ENCODE measurements at places on chromosomes 2 and 18.

DNA sequence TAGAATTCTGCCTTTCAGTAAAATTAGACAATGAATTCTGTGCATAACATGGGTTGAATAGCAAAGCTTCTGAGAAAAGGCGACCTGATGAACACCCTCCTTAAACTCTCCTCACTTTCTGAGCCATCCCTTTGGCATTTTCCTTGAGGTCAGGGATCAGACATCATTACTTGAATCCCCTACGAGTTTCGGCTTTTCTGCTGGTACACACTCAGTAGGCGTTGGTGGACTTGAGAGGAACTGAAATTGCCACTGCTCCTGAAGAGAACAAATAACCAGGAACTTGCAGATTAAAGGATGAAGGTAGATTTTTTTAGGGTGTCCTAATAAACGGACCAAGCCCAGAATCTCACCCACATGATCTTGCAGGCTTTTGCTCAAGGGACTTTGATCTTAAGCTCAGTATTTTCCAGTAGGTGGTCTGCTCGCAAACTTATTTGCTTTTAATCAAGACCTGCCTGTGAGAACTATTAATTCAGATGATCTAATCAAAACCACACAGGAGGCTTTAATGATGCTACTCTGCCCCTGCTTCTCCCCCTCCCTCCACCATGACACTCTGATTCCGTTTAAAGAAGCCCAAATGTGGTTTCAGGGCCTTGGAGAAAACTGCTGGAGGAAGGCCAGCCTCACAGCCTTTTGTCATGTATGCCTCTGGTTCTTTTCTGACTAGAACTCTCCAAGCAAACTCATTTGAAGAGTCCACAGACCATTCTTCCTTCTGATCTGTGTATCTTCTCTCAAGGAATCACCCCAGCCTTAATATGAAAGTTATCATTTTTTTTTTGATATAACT lies 124.9 kb downstream of the PRKCE start:
- DNase-seq, result no peak

GRCh38 chr2:97969081-97970067 lies 26.4 kb downstream of the TMEM131 start:
- DNase-seq, result peak; percentile 68

DNA sequence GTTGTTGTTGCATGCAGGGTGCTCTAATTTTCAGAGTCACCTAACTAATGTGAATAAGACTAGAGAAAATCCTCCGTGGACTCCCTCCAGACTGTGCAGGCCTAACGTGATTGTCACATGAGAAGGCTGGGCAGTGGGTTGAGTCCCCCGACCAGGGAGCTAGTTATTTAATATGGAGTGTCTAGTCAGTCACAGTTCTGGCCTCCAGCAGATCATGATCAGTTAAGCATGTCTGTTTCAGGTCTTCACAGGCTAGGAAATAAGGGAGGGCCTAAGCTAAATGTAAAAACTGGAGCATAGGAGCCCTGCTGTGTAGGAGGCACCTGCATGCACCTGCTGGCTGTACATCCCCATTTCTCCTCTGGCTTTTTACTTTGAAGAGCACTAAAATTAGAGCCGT lies 86.8 kb downstream of the PRPF40A start:
- DNase-seq, result no peak

GRCh38 chr2:150620855-150621254 lies 133.4 kb upstream of the RND3 start:
- no peak for DNase-seq

DNA sequence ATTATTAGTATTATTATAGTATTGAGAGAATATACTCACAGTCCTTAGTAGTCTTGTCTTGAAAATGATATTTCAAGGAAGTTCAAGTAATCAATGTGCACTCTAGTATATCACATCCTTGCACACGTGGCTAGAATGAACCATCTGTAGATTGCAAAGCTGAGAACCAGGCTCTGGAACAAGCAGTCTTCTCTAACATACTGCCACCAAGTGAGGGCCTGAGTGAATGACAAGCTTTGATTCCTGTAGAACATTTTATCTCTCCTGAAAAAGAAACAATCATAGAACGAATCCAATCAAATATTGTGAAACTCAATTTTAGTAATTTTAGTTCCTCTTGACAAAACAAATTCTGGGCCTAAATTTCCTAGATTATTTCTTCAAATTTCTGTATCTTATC lies 55.3 kb upstream of the SULT1C3 start:
- DNase-seq, result peak; percentile 20

- no peak for DNase-seq
Observed at GRCh38 chr2:216645636-216645950, 12.4 kb downstream of the IGFBP2 start.

- no peak for DNase-seq
Observed at GRCh38 chr2:49618491-49618890, 464.2 kb upstream of the FSHR start.

GRCh38 chr2:32423536-32423935 lies 66.7 kb downstream of the BIRC6 start:
- DNase-seq, result peak; percentile 12

DNA sequence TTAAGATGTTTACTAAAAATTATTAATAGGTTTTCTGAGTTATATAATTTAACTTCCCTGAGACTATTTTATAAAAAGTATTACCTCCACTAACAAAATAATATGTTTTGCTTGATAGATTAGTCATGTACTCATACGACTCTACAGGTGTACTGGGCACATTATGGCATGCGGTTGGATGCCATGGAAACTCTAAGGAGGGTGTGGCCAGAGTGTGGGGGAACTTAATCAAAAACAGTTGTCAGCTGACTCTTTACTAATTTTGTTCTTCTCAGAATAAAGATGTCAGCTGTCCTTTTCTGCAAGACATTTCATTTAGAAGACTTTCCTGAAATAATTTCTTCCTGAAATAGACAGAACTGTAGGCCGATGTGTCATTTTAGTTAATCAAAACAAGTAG lies 228.3 kb upstream of the SIX3 start:
- peak; percentile 5 for DNase-seq

DNA sequence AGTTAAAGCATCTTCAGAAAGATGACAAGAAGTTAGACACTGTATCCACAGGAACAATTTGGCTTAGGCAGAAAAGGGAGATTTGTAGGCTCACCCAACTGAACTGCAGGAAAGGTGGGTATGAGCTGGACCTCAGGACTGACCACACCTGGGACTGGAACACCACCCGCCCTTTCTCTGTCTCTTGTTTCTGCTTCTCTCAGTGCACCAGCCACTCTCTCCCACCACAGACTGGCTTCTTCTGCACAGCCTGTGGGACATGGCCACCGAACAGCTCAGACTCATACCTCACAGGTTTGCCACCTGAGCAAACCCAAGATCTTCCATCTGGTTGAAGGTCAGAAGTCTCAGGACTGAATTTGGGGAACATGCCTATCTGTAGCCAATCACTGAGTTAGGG lies 14.2 kb upstream of the MALT1 start:
- DNase-seq, result no peak

DNA sequence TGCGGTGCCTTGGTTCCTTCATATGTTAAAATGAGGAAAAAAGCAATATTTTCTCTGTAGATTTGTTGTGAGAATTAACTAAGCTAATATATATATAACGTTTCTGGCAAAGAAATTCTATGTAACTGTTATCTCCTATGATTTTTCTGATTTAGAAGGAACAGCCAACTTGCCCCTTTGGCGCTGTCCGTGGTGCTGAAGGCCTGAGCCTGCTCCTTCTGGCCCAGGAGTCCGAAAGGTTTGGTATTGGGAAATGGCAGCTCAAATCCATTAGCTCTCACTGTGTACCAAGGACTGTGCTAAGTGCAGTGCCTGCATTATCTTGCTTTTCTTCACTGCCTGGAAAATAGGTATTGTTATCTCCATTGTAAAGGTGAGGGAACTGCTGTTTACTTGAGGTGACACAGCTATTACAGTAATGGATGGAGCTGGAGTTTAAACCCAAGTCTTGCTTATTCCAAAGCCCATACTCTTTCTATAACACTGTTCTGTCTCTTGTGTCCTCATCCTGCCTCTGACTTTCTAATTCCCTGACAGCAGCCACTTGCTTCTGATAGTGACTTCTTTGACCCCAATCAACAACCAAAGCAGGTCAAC lies 52.2 kb downstream of the C1QL2 start:
- peak; percentile 59 for DNase-seq

DNA sequence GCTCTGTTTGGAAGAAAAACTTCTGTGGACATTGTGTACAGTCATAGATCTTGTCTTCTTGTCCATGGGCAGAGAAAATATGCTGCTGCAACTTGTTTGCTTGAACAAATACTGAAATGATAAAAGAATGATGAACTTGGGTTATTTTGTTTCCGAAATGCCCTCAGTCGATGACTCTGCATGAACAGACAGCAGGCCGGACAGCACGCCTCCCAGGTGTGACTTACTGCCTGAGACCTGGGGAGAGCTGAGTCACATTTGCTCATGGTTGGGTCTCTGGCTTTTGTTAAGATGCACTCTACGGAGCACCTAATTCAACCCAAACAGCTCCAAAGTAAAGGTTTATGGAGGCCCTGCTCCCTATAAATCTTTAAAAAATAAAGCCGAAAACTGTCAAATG lies 262.5 kb downstream of the ZNF521 start:
- no peak for DNase-seq

GRCh38 chr2:37472959-37473358 lies 128.5 kb downstream of the QPCT start:
- no peak for DNase-seq

DNA sequence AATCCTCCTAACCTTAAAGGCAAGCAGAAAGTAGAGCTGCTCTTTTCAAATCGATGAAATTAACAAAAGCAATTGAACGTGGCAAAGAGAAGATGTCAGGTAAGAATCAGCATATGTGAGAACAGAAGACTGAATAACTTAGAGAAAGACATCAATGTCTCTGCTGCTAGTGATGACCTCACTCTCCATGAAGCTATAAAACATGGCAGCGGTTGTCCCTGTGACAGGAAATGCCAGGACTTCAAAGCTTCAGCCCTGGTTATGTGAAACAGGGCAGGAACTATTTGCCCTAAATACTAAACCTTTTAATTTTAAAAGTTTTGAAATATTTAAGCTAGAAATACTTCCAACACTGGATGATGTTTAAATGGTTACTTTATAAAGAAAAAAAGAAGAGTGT lies 383.7 kb downstream of the XIRP2 start:
- DNase-seq, result no peak

DNA sequence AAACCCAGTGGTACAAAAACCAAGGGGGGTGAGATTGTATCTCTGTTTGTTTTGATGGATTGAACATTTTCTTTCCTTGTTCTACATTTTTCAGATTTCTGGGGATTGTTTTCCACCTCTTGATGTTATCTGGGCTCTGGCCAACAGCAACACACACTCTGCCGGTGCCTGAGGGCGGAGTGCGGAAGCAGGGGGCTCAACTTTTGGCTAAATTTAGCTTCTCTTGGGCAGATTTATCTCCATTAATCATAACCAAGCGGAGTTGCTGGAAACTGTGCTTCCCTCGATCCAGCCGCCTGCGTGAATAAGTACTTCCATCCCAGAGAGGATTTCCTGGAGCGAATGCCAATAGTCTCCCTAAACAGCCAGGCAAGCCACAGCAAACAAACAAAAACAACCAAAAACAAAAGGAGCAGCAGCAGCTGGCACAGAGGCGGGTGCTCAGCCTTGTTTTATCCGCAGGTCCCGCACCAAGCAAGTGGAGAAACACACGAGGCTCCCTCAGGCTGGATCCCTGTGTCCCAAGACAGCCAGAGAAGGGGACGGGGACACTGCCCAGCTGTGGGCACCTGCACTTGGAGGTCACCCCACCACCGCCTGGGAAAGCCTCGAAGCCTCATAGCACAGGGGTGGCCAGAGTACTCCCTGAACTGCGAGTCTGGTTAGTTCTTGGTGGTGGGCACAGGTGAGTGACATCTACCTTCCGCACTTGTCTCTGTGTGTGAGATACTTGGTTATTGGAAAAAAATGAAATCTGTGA lies 143.4 kb downstream of the NDUFA10 start:
- DNase-seq, result no peak

DNA sequence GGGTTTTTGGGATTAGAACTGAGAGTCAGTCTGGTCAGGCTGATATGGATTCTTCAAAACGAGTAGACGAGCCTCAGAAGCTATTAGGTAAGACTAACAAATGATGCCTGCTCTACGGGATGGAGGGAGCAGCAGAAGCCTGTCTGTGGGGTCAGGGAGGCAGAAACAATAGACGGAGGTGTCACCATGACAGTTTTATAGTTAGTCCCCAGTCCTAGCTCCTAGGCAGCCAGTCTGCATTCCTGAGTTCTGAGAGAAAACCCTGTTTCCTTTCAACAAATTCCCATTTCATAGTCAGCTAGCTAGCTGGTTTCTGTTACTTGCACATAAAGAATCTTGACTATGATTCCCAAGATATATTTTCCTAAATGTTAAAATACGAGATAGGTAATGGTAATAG lies 542.1 kb downstream of the PID1 start:
- no peak for DNase-seq

DNA sequence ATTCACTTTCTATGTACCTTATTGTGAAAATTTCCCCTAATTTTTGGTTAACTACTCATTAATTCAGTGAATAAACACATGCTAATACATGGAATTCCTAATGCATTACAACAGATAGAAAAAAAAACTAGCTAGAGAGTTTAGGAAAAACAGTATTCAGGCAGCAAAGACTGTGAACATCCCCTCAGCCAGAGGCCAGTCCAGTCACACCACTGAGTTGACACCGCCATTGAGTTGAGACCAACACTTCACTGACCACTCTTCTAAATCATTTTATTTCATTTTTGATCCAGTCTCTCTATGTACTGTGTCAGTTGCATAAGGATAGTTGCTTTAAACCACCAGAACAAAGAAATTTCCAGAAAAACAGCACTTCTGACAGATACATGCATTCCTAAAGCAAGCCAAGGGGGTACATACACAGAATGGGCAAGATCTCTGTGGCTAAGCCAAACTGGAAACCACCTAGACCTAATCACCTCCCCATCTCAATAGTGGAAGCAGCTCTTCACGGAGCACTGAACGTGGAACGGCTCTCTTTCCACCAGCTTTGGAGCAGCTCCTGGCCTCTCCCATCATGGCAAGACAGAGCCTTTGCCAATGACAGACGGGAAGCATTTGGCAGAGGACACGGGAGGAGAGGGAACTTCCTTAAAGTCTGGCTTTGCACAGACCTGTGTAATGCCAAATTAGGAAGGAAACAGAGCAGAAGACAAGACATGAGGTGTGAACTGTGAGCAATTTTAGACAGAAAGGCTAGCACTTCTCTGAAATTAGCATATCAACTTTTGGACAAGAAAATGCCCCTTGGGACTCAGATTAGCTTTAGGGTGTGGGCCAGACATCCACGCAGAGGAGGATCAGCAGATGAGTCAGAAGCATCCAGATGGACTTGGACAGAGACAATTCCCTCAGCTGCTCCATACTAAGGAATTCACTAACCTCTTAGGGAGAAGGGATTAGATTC lies 36.4 kb downstream of the CACNB4 start:
- DNase-seq, result no peak

GRCh38 chr18:79468119-79468789 lies 72.5 kb downstream of the NFATC1 start:
- no peak for DNase-seq

- DNase-seq, result no peak
Observed at GRCh38 chr2:85318222-85319074, 9.3 kb downstream of the TGOLN2 start.

Data from hematopoietic multipotent progenitor cell treated with erythropoietin and hydrocortisone succinate and interleukin-3 and kit ligand, for 8 days (in vitro differentiated cells).